Stimulated activated CD4-positive, alpha-beta T cell treated with anti-CD3 and anti-CD28 coated beads, Interleukin-15, amount 100 ng/mL, for 1 hour (primary cell): ENCODE measurements at places on chromosomes 4 and X.

DNA sequence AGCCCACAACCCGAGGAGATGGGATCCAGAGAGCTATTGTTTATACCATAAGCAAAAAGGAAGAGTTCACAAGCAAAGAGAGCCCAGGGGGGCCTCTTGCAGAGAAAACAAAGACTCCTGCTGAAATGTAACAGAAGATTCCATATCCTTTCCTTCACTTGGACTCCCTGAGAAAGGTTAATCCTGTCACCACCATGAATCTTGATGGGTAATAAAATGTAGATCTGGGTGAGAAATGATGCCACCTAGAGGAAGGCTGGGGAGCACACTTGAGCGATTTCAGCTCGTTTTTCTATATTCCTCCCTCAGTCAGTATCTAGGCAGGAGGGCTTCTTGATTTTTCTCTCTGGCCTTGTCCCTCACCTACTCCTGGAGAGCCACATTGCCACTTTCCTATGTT lies 10.2 kb upstream of the KCNE5 start:
- no peak for DNase-seq

DNA sequence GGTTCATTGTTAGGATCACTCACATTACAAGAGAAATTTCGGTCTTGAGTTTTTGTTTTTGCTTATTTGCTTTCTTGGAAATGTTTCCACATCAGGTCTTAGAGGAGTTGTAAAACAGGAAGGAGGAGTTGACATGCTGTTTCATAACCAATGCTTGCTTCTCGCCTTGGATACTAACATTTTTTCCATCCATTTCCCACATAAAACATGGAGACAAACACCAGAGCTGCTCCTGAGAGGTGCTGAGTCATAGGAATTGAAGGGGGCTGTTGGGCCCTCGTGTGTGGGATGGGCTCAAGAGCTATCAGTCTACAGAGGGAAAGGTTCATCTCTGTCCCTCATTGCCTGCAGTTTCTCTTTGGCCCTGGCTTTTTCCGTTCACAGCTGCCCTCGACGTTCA lies 29.9 kb downstream of the TBL1X start:
- DNase-seq = no peak

DNA sequence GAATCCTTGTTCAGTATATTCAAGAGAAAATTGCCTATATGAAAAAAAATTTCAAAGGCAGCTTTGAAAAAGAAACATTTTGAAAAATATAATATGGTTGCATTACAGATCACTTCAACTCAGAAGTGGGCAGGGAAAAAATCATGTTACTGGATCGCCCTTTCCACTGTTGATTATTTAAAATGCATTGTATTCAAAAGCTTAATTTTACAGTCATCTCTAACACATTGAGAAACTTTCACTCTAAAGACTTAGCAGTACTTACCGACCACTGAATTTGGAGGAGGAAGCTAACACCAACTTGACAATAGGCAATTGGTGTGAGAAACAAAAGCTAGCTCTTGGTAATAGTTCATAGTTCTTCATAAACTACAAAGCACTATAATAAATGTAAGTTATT lies 101.9 kb downstream of the CEP135 start:
- no peak for DNase-seq

- no peak for DNase-seq
These were observed 193.3 kb upstream of the FAM9B start for GRCh38 chrX:9227276-9227675.

DNA sequence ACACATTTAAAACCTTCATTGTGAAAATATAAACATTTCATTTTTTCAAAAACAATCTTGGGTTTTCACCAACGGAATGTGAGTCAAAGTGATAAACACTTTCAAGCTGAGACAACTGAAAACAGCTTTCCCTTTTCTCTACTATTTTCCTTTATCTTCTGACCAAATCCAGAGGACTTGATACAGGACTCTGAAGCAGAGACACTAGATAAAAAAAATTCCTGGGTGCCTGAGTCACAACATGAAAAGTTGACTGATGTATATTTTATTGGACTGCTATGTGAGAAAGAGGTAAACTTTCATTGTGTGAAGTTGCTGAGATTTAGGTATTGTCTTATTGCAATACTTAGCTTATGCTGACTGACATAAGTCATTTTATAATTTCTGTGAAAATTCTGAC lies 411.2 kb downstream of the SPOCK3 start:
- no peak for DNase-seq

DNA sequence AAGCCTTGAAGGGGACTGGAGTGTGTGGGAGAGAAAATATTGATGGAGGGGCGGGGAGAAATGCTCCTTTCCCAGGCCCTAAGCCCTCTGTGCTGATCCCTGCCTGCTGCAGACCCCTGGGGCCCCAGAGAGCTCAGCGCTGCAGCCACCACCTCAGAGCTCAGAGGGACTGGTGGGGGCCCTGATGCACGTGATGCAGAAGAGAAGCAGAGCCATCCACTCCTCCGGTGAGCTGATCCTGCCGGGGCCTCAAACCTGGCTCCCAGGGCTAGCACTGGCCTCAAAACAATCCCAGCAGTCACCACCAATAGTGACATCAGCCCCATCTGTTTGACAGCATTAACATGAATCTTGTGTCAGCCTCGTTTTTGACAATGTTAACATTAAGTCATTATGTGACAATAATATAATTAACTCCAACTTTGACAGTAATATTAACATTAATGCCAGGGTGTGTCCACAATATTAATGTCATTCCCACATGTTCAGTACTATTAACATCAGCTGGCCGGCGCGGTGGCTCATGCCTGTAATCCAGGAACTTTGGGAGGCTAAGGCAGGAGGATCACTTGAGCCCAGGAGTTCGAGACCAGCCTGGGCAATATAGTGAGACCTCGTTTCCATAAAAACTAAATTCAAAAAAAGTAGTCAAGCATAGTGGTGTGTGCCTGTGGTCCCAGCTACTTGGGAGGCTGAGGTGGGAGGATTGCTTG lies 5.8 kb downstream of the WAS start:
- DNase-seq = no peak

GRCh38 chrX:28659269-28659668 lies 72.0 kb downstream of the IL1RAPL1 start:
- DNase-seq = no peak

- DNase-seq = no peak
These were observed 222.3 kb downstream of the CPE start for GRCh38 chr4:165600959-165601683.

- no peak for DNase-seq
These were observed 65.6 kb downstream of the DCAF8L1 start for GRCh38 chrX:27915617-27916016.

- DNase-seq = no peak
These were observed 379.4 kb downstream of the FBXW7 start for GRCh38 chr4:152156442-152156841.

DNA sequence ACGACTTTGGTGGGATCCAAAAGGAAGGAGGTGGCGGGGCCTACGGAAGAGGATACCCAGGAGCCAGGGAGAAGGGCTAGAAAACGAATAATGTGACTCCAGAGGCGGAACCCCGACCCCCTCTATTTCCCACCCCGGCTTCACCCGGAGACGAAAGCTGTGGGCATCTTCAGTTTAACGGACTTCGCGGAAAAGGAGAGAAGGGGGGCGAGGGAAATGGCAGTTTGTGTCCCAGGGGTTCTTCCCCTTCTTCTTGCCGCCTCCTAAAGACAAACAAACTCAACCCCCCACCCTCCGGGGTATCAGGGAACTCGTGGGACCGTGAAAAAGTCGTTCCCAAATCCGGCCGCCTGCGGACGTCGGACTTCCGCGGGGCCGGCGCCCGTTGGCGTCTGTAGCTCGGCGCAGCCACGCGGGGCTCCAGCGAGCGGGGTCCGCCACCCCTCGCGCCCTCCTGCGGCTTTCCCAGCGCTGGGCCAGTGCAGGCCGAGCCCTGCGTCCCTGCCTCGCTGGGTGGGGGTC lies 3.6 kb upstream of the LEF1 start:
- DNase-seq = peak; percentile 22

DNA sequence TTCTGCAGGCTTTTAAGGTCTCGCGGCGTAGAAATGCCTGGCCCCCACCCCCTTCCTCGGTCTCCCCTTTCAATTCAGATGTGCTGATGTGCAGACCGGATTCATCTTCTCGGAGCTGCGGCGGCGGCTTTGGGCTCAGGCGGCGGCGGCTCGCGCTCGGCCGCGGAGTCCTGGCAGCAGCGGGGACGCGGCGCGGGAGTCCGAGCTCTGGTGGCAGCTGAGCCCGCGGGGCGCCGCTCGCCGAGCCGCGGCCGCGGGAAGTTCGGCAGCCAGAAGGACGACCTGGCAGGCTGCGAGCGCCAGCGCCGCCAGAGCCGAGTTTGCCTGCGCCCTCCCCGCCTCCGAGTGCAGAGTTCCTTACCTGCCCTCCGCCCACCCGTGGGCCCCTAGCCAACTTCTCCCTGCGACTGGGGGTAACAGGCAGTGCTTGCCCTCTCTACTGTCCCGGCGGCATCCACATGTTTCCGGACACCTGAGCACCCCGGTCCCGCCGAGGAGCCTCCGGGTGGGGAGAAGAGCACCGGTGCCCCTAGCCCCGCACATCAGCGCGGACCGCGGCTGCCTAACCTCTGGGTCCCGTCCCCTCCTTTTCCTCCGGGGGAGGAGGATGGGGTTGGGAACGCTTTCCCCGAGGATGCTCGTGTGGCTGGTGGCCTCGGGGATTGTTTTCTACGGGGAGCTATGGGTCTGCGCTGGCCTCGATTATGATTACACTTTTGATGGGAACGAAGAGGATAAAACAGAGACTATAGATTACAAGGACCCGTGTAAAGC lies 448 bp downstream of the TLL1 start:
- no peak for DNase-seq

DNA sequence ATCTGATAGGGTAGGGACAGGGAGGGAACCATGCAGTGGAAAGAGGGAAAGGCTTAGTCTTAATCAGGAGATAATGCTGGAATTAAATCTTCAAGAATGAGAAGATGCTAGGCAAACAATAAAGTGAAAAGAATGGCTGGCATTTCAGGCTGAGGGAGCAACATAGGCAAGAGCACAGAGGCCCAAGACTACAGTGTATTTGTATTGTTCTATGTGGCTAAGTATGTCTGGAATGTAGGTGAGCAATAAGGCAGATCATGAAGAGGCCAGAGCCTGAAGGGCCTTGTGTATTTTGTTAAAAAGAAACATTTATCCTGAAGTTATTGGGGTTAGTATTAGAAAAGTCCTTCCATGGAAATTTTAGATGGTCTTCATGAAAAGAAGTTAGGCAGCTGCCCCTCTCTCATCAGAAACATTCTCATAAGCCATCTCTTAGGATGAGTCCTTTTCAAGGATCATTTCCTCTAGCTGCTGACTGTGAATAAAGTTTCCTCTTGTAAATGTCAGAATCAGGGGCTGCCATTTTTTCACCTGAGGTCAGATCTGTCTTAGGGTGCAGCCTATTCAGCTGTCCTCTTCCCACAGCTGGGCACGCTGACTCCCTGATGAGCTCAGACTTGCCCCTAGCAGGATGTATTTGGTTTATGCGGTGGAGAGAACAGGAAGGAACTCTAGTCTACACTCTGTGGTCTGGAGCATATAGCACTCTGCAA lies 46.3 kb downstream of the ATP10D start:
- DNase-seq = no peak

GRCh38 chr4:78627046-78627965 lies 75.7 kb downstream of the ANXA3 start:
- no peak for DNase-seq

DNA sequence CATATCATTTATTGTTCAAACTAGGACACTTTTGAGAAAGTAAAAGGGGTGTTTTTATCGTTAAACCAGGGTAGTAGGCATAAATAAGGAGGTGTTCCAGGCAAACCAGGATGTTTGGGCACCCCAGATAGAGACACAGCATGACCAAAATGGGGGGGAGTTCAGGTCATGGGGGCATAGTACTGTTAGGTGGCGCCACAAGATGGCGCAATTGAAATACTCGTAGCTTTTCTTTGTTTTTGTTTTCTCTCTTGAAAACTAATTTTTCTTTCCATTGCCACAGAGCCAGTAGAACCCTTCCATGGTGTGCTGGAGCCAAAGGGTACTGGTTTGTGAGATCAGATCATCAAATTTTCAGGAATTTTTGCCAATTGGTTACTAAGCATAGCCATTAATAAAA lies 283.4 kb downstream of the BCOR start:
- no peak for DNase-seq

- DNase-seq = no peak
These were observed 199.6 kb downstream of the BCOR start for GRCh38 chrX:39898147-39898546.

DNA sequence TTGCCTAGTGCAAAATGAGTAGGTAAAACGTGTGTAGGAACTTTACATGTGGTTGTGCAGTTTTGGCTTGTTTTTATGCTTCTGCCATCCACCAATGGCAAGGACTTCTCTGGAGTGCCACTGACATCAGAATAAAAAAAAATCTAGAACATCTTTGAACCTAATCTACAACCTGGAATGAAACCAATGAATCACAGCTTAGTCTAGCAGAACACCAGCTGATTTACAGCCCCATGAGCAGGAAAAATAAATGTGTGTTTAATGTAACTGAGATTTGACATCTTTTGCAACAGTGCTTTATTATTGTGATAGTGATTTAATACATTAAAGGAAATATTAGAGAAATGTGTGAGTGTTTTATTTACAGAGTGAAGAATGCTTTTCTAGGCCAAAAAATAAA lies 995.1 kb downstream of the PCDH7 start:
- no peak for DNase-seq

DNA sequence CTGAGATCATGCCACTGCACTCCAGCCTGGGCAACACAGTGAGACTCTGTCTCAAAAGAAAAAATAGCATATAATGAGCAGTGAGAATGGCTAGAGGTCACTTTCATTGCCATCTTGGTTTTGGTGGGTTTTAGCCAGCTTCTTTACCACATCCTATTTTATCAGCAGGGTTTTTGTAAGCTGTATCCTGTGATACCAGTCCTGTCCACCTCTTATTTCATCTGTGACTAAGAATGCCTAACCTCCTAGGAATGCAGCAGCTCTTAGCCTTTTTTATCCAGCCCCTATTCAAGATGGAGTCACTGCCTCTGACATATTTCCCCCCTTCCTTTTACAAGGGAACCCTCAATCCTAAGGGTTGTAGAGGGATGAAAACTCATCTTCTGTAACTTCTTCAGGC lies 26.1 kb upstream of the IGFBP7 start:
- no peak for DNase-seq

GRCh38 chr4:120299631-120300030 lies 233.0 kb upstream of the MAD2L1 start:
- no peak for DNase-seq
